ENCODE measurements at places on chromosomes 1 and 21.

DNA sequence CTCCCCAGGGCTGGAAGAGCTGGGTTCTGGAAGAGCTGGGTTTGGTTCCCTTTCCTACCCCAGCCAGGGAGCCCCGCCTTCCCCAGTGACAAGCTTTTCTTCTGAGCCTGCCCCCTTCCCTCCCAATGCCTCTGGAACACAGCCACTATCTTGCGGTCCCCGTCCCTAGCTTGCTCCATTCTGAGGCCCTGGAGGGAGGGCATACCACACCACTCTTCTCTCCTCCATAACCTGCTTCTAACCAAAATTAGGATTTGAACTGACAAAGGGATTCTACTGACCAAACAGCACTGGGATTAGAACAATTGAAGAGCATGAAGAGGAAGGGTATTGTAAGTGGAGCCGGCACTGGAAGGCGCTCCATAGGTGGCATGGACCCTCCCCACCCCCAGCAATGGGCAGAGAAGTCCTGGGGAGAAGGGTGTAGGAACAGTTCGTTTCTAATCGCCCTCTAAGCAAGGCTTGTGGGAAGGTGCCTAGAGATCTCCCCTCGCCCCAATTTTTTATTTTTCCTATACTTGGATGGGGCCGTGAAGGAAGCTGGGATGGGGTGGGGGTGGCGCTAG, 690 bp downstream of the C1orf216 start:
- peak; percentile 47 for DNase-seq

- no peak for DNase-seq
Measured at GRCh38 chr21:38291874-38292273, 35.1 kb downstream of the KCNJ15 start.

DNA sequence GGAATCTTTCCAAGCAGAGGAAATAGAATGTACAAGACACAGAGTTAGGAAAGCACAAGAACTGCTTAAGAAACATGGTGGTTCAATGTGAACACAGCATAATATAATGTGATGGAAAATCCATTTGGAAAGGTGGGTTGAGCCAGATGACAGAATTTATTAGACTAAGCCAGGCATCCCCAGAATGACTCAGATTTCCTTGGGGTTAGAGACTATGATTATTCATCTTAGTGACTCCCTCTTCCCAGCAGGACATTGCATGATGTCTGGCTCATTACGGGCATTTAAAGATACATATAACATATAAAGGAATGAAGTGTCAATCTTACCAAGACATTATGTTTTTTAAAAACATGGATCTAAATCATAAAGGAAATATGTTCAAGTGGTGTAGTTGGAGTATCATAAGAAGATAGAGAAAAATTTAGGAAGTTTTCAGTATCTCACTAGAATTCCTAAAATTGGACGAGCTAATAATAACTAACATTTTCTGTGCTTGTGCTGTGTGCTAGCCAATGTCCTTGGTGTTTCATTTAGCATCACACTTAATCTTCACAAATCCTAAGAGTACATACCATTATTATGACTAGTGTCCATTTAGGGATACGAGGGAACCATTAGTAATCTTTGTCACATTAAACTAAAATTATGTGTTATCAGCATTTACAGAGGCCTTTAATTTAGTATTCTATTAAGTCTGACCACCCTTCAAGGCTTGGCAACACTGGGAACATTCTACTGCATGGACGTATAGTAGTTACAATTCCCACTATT, 41.0 kb upstream of the ST6GALNAC5 start:
- no peak for DNase-seq

GRCh38 chr21:38496224-38496623, 2.1 kb downstream of the ERG start:
- no peak for DNase-seq

- DNase-seq: no peak
Measured at GRCh38 chr1:24374891-24375786, 38.4 kb downstream of the STPG1 start.

- no peak for DNase-seq
Measured at GRCh38 chr1:165112260-165112659, 244.3 kb downstream of the LMX1A start.

DNA sequence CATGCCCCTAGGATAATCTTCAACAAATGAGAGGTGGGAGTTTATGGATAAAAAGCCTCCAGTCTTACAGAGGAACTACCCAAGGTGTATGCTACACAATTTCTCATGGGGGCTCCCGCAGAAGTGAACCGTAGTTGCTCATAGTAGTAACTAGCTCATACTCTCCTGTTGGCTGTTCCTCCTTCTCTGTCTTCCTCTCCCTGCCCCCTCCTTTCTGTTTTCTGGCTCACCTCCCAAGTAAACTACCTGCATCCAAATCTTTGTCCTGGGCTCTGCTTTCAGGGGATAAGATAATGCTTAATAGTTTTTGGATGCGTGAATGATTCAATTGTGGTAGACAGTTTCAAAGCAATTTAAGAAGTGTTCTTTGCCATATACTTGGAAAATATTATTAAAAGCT, 90.1 kb upstream of the ROR1 start:
- no peak for DNase-seq

GRCh38 chr1:218693599-218693998, 348.5 kb downstream of the TGFB2 start:
- no peak for DNase-seq

DNA sequence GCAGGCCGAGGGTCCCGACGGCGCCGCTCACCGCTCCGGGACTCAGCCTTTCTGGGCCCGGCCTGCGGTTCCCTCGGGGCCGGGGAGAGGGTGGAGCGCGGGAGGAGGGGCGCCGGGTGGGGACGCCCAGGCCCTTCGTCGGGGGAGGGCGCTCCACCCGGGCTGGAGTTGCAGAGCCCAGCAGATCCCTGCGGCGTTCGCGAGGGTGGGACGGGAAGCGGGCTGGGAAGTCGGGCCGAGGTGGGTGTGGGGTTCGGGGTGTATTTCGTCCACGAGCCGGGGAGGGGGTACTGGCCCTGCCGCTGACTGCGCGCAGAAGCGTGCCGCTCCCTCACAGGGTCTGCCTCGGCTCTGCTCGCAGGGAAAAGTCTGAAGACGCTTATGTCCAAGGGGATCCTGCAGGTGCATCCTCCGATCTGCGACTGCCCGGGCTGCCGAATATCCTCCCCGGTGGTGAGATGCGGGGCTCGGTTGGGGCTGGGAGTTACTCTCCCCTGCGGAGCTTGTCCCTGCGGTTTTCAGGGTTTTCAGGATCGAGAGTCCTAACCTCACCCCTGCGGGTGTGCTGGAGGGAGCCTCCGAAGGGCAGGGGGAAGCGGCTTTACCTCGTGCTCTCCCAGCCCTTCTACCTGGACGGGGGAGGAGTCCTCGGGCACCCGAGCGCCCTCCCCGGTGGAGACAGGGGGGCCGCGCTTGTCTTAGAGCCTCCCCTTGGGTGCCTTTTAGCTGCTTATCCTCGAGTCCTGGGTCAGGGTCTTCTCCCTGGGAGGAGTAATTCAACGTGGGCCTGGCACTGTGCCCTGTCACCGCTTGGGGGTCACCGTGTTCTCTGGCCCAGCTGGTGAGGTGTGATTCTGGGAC, 2.1 kb downstream of the SAMD11 start:
- DNase-seq: no peak

DNA sequence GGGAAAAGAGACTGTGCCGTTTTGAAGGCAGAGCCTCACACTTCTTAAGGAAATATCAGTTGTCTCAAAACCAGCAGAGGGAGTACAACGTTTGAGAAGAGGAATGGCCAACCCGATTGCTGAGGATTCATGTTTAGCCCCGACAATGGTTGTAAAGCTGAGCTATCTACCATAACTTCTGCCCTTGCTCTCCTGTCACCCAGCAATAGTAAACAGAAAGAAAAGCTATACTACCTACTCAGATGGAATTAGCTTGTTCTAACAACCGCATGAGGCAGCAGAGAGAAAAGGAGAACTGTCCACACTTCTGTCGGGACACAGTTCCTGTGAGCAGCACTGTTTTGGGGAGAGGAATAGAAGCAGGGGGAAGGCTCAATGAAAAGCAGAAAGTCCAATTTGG, 91.2 kb downstream of the SLC45A1 start:
- peak; percentile 58 for DNase-seq

DNA sequence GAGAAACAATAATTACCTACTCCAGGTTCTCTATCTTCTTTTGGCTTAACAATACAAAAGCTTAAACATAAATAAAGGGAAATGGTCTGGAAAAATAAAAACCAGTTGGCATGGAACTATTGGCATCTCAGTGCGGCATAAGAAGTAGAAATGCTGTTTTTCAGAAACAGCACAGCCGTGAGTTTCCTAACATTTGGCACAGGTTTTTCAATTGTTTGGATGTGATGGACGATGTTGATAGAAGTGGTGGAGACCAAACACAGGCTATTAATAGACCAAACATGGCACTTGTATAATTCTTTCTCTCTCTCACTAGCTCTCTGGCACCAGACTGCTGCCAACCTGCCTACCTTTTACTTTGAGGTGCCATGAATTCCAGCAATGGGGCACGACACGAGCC, 36.2 kb downstream of the KCNN3 start:
- no peak for DNase-seq

DNA sequence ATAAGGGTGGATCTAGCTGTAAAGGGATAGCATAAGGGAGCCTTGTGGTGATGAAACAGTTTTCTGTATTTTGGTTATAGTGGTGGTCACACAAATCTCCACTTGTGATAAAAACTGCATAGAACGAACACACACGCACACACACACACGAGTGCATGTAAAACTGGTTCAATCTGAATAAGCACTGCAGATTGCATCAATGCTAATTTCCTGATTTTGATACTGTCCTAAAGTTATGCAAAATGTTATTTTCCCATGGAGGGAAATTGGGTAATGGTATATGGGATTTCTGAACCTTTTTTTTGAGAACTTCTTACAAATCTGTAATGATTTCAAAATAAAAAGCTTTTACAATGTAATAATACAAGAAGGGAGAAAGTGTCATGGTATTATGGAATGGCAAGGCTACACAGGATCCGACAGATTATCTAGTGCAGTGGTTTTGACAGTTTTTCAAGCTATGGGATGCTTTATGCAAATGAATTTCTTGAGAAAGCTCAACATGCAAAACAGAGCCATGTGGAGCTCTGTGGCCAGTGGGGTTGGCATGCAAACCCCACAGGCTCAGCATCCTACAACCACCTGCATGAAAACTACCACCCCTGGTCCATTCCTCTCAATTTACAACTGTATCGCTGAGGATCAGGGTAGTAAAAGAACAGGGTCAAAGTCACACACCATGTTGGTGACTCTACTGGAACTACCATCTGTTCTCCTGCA, 18.8 kb downstream of the SLC41A1 start:
- no peak for DNase-seq

DNA sequence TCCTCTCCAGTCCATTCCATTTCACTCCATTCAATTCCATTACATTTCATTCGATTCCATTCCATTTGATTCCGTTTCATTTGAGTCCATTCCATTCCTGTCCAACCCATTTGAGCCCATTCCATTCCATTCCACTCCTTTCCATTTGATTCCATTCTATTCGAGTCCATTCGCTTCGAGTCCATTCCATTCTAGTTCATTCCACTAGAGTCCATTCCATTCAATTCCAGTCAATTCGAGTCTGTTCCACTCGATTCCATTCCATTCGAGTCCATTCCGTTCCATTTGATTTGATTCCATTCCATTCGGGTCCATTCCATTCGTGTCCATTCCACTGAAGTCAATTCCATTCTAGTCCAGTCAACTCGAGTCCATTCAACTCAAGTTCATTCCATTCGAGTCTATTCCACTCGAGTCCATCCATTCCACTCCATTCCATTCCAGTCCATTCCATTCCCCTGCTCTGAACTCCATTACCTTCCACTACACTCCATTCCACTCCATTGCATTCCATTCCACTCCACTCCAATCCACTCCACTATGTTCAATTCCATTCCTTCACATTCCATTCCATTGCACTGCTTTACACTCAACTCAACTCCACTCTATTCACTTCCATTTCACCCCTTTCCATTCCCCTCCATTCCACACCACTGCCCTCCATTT, 2569.4 kb upstream of the TPTE start:
- DNase-seq: no peak

- no peak for DNase-seq
Measured at GRCh38 chr1:71093938-71094337, 13.1 kb upstream of the ZRANB2 start.

DNA sequence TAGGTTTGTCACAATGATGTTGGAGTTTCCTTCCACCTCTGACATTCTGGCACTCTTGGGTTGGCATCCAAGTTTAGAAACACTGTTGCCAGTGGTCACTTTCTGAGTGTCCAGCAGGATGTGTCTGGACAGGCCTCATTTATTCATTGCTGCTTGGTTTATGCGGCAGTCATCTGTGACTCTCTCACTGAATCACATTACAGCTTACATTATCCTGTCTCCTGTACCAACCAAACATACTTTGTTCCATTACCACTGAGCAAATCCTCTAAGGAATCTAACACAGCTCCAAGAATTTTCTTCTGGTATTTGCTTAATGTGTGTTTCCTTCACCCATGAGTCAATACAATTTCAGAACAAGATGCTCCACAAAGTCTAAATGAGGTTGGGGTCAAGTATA, 19.9 kb downstream of the SGIP1 start:
- DNase-seq: no peak

- DNase-seq: no peak
Measured at GRCh38 chr1:47575855-47576757, 138.3 kb downstream of the FOXD2 start.

GRCh38 chr1:54597455-54598030, 25.8 kb downstream of the FAM151A start:
- DNase-seq: no peak

GRCh38 chr21:15397258-15397657, 332.5 kb upstream of the NRIP1 start:
- no peak for DNase-seq

DNA sequence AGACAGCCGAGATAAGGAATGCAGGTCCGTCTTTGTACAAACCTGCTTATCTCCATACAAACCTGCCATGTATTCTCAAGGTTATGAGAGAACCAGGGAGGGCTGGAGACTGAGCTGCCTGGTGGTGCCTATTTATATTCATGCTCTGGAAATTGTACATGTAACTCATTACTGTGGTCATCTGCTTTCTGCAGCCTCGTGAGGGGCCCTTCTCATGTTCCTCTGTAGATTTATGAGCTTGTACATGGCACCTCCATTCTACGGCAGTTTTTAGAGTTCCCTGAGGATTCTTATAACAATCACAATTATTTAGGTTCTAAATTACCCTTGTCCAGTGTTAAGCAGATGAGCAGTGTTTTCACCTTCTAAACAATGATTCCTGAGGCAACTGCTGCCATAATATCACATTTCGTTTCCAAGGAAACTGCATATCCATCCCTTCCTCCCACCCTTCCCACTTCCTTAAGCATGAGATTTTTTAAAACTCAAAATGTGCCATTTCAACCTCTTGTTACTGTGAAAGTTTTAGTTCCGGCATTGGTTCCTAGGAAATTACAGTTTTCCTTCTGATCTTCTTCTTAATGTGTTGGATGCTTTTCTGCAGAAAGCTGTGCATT, 112.1 kb downstream of the ST6GALNAC3 start:
- DNase-seq: no peak

GRCh38 chr1:212970085-212970484, 19.7 kb downstream of the VASH2 start:
- no peak for DNase-seq

GRCh38 chr1:63780565-63780964, 6.7 kb downstream of the ROR1 start:
- DNase-seq: no peak
